ENCODE measurements at places on chromosomes 16 and 17. TPM values are rescaled to one million over a fixed set of nuclear protein-coding genes. Genes with fewer than 3 reads are reported as not detected.
A peak's percentile ranks its signal among the peaks of the same experiment; 100 is the strongest.

GRCh38 chr16:14658063-14658462, 25.3 kb downstream of the BFAR start:
- DNase-seq, result no peak

DNA sequence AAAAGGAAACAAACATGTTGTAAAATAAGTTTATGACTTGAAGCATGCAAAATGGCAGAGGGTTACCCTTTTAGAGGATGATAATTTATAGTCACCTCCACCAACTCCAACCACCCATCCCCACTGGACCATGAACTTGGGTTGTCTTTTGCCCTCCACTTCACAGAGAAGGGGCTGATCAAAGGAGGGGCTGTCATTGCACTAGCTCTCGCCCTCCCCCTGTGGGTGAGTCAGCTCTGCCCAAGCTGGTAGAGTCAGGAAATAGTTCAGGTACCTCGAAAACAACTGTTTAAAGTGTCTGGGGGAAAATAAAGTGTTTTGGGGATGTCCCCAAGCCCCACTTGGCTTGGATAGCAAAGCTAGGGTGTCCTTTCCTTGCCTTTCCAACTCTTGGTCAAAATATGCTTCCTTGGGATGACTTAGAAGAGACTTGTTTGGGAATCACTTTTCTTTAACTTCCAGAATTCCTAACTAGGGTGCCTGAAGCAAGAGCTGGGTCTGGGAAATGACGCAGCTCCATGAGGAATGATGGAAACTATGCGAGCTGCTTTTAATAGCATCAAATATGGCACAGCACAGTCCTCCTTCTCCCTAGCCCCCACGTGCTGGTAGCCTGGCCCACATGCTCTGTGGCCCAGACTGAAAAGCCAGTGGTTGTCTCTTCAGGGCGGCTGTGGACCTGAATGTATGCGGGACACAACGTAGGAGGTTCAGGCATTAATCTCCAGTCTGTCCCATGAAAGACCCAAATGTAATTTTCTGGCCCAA, 40.7 kb downstream of the TBX4 start:
- DNase-seq, result no peak

AKAP10 gene
- total RNA-seq, result 14.5 TPM

CACNG3 gene
- total RNA-seq, result not detected

GRCh38 chr16:70678121-70678897, 7.5 kb downstream of the MTSS2 start:
- no peak for DNase-seq

GRCh38 chr17:46736100-46736499, 82.4 kb downstream of the WNT3 start:
- DNase-seq, result no peak

COTL1 gene
- total RNA-seq, result 6.8 TPM

DNA sequence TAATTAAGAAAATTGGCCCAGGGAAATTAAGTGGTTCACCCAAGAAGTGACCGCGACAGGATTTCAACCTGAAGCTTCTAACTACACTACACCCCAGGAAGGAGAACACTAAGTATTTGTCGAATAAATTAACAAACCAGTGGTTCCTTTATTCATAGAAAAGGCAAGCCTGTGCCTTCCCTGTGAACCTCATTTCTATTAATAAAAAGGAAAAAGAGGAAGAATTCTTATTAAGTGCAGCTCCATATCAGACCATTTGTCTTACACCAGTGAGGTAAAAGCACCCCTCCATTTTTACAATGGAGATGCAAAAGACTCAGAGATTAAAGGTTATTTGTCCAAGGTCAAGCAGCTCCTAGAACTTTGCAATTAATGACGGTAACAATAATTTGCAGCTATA, 1.7 kb downstream of the COPS3 start:
- no peak for DNase-seq

GRCh38 chr17:8060274-8060673, 21.4 kb downstream of the ALOX15B start:
- peak; percentile 48 for DNase-seq

- DNase-seq, result no peak
Measured at GRCh38 chr17:19707728-19708221, 8.6 kb downstream of the SLC47A2 start.

ITGA2B gene
- 1.1 TPM for total RNA-seq

DNA sequence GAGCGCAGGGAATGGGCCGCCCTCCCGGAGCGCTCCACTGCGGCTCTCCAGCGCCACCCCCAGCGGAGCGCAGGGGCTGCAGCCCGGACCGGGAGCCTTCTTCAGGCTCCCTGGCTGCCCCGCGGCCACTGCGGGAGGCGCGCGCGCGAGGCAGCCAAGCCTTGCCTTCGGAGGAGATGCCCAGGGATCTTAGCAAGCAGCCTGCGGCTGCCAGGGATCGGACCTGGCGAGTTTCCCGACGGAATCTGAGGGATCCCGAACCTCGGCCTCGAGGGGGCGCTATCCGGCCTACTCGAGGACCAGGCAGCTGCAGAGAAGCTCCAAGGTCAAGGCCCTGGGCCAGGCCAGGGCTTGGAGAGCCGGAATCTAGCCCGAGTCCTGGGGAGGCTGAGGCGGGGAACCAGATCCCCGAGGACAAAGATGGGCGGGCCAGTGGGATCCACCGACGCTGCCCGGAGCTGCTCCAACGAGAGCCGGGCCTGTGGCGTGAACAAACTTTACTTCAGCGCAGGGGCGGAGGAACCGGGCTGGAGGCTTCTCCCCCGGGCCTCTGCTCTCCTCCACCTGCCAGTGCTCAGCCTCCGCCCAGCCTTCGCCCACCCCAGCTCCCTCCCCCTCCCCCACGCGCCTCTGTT, at the start of gene IRX6:
Gene IRX6 (plus strand): TSS at position 567 of the 635 bp plus-strand sequence. CDS start 889 bp downstream, outside the sequence.
- peak; percentile 91 for DNase-seq

GRCh38 chr16:23316634-23317265, 14.6 kb downstream of the SCNN1B start:
- no peak for DNase-seq

GRCh38 chr17:81608082-81608481, 28.8 kb downstream of the NPLOC4 start:
- no peak for DNase-seq

GRCh38 chr17:67490471-67490870, 113.4 kb downstream of the PITPNC1 start:
- no peak for DNase-seq

Data from heart left ventricle (tissue), 16 donors.